Stimulated activated CD4-positive, alpha-beta T cell treated with anti-CD3 and anti-CD28 coated beads, Interleukin-4, amount 100 ng/mL, for 48 hours (primary cell): ENCODE measurements at places on chromosomes 12 and 14.

DNA sequence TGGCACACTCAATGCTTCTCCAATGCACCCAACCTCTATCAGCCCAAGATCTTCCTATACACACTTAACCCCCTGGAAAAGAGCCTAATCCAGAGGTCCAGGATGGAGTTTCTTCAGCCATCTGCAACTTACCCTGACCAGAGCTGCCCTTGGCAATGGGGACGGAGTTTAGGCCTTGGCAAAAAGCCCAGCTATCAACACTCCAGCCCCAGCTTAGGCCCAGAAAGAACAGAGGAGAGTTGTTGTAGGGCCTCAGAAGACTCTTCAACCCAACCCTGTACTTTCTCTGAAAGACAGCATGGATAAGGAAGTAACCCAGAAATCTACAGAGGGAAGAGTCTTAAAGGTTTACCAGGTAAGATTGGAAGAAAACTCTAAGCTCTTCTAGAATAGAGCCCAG is 219.3 kb upstream of the PELI2 start:
- no peak for DNase-seq

DNA sequence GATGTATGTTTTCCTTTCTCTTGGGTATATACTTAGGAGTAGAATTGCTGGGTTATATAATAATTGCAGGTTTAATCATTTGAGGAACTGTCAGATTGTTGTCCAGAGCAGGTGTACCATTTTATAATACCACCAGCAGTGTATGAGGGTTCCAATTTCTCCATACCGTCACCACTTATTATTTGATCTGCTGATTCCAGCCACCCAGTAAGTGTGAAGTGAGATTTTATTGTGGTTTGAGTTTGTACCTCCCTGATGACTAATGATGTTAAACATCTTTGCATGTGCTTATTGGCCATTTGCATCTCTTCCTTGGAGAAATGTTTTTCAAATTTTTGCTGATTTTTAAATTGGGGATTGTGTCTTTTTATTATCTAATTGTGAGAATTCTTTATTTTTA is 15.1 kb downstream of the NCKAP5L start:
- no peak for DNase-seq

DNA sequence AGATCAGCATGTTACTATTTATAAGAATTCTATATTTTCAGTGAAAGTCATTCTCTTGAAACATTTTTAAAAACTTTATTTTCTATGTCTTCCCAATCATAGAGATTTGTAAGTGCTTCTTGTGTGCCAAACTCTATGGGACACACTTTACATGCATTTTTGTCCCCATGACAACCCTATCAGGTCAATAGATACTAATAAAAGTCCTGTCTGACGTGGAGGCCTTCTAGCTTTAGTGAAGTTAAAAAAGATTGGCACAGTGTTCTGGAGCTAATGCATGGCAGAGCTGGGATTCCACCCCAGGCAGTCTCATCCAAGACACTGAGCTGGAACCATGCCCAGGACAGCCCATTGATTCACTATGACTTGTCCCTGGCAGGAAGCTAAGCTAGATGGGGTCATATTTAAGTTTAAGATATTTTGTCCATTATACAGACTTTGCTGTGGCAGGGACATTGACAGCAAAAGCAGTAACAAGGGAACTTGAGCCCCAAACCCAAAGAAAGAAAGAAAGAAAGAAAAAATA is 28.1 kb downstream of the TTC6 start:
- no peak for DNase-seq

DNA sequence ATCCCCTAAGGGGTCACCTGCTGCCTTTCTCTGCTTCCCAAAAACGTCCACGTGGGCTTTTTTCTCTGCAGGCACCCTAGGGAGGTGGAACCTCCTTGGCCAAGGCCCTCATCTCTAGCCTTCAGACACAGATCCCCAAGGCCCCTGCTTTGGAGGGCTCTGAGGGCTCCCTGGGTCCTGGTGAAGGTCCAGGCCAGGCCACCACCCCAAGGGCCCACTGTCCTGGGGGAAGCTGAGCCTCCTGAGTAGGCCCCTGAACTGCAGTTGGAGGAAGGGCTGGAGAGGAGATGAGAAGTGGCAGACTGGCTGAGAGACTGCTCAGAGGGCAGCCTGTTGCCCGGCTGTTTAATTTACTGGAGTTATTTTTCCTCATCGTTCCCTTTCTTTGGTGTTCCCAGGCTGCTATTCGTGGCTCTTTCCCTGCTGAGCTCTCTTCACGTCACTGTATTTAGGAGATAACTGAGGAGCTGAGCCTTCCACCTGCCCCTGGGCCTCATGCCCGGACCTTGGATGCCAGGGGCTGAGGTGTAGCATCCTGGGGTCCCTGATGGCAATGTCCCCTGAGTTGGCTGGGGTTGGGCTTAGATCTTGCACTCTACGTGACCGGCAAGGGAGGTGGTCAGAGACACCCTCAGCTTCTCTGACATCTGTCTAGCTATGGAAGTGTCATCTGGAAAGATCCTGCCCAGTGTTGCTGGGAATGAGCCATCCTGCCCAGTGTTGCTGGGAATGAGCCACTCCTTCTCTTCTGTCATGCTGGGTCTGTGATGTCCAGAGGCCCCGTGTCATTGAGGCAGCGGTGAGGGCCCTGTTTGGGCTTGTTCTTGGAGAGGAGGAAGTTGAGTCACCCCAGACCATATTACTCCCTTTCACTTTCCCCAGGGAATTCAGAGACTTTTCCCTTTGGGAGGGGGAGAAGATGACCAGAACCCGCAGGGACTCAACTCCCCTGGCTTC is 139.8 kb downstream of the TSPAN9 start:
- no peak for DNase-seq

DNA sequence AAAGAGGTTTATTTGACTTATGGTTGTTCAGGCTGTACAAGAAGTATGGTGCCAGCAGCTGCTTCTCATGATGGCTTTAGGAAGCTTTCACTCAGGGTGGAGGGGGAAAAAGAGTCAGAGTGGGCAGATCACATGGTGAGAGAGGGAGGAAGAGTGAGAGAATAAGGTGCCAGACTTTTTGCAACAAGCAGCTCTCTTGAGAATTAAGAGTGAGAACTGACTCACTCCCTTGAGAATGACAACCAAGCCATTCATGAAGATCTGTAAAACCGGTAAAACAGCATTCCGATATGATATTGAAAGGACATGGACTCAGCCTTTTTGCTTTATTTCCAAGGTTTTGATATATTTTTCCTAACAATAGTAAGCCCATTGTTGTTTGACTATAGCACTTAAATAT is 501.2 kb downstream of the GALC start:
- DNase-seq, result no peak

DNA sequence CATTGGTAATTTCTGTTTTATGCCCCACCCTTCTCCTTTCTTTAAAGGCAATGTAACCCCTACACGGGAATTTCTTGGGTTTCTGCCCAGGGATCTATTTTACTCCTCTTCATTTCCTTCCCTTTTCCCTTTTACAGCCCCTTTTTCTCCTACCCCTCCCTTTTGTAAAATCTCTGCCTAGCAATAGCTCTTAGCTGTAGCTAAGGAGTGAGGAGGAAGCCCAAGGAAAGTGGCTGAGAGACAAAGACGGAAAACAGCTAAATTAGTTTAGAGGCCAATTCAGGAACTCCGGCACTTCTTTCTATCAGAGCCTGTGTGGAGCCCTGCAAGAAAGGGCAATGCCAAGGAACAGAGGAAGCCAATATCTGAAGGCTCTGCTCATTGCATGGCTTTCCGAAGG is 40.3 kb downstream of the SOCS2 start:
- DNase-seq, result no peak

GRCh38 chr12:22116376-22116775 is 70.4 kb downstream of the CMAS start:
- DNase-seq, result no peak

- DNase-seq, result no peak
Observed at GRCh38 chr14:21160061-21160610, 4.3 kb upstream of the OR5AU1 start.

GRCh38 chr12:65836419-65837197 is 12.3 kb downstream of the HMGA2 start:
- no peak for DNase-seq

GRCh38 chr12:117212563-117213190 is 22.4 kb upstream of the FBXO21 start:
- DNase-seq, result peak; percentile 41
